ENCODE measurements at places on chromosomes 2 and 18.

GRCh38 chr2:69102041-69102593 is 89.1 kb downstream of the ANTXR1 start:
- DNase-seq: no peak

GRCh38 chr2:132754867-132755472 is 85.0 kb upstream of the LYPD1 start:
- no peak for DNase-seq

DNA sequence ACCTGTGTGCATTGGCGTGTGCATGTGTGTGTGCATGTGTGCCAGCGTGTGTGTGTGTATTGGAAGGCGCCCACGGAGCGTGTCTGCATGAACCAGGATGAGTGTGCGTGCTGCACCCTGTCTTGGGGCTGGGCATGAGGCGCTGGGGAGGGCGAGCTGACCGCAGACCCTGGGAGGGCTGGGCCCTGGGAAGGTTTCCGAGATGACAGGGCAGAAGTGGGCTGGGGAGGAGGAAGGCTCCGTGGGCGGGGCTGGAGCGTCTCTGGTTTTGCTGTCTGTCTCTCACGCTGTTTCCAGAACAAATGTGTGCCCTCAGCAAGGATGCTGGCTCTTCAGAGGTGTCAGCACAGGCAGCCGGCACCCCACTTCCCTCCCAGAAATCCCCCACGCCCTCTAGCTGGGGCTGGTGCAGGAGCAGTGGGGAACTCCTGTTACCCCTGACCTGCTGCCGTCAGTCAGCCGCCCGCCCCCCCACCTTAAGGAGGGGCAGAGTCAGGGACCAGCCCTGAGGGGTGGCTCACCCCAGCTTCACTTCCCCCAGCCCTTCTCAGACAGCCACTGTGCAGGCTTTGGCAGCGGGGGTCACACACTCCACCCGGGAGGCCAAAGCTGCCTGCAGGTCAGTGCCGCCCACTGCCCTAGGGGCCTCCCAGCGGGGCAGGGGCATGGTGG is at the start of gene GPR35:
GPR35 (plus strand) TSS at position 531 of the 672 bp plus-strand sequence. CDS start 4,473 bp downstream, outside the sequence.
- peak; percentile 77 for DNase-seq

GRCh38 chr2:241815477-241816430 is 6.8 kb downstream of the NEU4 start:
- no peak for DNase-seq

DNA sequence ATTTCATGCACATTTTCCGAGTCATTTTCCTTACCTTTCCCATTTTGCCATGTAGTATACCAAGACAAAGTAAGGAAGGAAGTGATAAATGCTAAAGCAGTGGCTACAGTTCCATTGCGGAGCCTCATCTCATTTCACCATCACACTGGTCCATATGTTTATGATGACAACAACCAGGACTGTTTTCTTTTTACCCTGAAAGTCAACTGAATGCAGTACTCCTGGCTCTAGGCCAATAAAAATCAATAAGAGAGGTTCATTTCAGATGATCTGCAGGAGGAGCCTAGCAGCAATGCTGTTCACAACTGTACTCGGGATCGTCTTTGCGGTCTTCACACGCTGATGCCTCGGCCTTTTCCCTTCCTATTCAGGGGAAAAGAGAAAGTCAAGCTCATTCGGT is 4.7 kb downstream of the MGAT4A start:
- no peak for DNase-seq

- no peak for DNase-seq
Observed at GRCh38 chr2:106124106-106124756, 69.9 kb downstream of the UXS1 start.

- no peak for DNase-seq
Observed at GRCh38 chr2:81976998-81977397, 1672.4 kb upstream of the LRRTM1 start.

GRCh38 chr2:198127627-198128026 is 323.2 kb downstream of the PLCL1 start:
- peak; percentile 27 for DNase-seq

GRCh38 chr2:163247847-163248220 is 409.3 kb upstream of the KCNH7 start:
- DNase-seq: no peak

DNA sequence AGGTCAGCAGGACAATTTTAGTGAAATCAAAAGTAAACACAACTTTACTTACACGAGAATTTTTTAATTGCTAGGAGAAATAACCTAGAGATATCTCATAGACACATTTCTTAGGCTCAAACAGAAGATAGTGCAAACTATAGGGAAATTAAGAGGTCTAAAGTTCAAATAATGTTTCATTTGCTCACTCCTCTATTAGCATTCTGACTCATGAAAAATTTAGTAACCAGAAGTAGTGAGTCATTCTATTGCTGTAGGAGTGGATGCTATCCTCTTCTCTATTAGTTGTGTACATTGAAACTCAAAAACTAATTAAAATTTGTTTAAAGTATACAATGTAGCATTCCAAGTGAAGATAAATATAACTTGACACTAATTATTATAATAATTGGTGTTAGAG is 908.3 kb upstream of the TMEFF2 start:
- DNase-seq: no peak

DNA sequence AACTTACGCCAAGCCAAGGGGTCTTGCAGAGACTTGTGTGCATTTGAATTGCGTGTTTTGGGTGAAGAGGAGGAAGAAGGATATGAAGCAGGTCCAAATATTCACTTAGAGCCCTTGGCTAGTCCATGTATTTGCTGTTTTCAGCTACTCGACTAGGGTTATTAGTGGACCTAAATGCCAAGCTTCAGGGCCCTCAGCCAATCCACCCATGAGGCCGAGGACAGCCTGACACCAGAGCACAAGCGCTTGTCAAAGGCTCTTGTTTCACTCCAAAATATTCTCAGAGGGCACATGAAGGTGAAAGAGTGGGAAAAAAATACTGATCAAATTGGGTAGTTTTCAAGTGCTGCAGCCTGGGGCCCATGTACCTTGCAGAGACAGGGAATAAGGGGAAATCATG is 174.8 kb upstream of the ACAA2 start:
- DNase-seq: no peak

GRCh38 chr2:233384811-233385488 is 30.7 kb downstream of the DGKD start:
- no peak for DNase-seq

DNA sequence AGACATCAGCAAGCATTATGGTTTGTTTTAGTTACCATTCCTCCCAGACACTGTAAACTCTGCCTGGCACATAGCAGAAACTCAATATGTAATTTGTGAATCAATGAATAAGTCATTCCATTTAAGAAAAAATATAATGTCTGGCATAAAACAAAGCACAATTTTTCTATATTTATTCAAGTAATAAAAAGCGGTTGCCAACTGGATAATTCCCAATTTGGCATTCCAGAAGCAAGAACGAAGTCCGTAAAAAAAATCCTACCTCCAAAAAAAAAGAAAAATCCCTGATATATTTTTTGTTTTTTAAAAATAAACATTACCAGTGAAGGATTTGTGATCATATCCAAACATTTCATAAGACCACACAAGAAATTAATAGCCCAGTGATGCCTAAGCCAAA is 351.3 kb upstream of the LRRTM4 start:
- no peak for DNase-seq

GRCh38 chr18:46260016-46260878 is 156.1 kb downstream of the HAUS1 start:
- no peak for DNase-seq

DNA sequence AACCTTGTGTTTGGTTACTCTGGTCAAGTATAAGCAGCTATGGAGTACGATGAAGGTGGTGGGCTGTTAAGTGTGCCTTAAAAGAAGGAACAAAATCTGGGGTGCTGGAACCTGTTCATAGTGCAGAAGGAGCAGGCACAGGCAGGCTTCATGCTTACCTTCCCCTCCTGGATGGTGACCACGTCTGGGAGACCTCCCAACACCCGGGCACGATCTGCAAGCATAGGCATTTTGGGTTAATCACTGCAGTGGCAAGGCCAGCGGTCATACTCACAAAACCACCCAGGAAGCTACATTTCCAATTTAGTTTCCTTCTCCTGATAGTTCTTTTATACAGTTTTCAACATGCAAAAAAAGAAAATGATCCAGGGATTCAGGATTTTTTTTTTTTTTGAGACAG is 58.7 kb upstream of the LPIN2 start:
- no peak for DNase-seq

- peak; percentile 17 for DNase-seq
Observed at GRCh38 chr2:71299507-71299906, 32.1 kb upstream of the ZNF638 start.

DNA sequence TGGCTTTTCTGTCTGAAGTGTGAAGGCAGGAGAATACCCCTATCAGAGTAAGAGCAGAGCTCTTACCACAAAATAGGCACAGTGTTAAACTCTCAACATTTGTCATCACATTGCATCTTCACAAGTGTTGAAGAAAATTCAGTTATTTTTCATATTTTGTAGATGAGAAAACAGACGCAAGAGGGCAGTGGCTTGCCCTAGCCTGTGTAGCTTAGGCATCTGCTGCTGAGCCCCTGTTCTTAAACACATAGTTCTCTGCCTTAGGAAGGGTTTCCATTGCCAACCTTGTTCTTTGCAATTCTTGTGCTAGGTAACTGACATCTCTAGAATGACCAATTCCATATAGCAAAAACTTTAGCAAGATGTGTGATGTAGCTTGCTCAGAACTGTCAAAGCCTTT is 112.7 kb upstream of the RMDN2 start:
- no peak for DNase-seq

DNA sequence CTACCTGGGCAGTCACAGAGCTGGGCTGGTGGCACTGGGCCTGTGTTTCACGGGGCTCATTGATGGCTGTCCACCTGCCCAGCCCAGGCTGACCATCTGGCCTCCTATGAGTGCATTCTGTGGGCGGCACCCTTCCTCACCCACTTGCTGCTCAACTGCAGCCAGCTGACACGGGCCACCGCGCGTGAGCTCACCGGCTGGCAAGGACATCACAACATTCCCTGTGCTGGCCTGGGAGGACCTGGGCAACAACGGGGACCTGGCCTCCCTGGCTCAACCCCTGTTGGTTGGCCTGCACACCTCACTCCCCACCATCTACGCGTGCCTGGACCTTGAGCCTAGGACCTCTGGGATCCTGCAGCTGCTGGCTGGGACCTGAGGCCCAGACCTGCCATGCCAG is 98.2 kb upstream of the DTNA start:
- no peak for DNase-seq

GRCh38 chr2:170277951-170278350 is 100.0 kb downstream of the MYO3B start:
- DNase-seq: no peak

DNA sequence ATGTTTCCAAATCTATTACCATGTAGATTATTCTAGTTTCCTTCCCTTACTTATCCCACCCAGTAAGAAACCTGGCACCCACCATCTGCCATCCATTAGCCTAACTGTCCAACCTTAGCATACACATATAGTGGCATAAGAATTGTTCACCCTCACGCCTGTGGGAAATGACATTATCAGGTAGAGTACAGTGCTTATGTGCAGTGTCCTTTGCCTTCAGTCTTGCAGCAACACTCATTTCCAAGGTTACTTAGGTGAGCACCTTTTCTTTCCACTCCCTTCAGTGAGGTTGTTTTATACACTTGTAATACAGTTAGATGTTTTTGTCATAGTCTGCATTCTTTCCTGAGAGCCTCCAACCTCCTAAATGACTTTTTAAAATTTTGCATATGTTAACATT is 18.1 kb downstream of the AQP12B start:
- DNase-seq: no peak

- no peak for DNase-seq
Observed at GRCh38 chr2:172655091-172655837, 80.4 kb upstream of the RAPGEF4 start.

GRCh38 chr2:73730810-73731209 is 6.3 kb downstream of the TPRKB start:
- no peak for DNase-seq

- no peak for DNase-seq
Observed at GRCh38 chr2:26344581-26345282, 1.2 kb upstream of the SELENOI start.

- no peak for DNase-seq
Observed at GRCh38 chr2:167692936-167693335, 554.5 kb downstream of the STK39 start.

DNA sequence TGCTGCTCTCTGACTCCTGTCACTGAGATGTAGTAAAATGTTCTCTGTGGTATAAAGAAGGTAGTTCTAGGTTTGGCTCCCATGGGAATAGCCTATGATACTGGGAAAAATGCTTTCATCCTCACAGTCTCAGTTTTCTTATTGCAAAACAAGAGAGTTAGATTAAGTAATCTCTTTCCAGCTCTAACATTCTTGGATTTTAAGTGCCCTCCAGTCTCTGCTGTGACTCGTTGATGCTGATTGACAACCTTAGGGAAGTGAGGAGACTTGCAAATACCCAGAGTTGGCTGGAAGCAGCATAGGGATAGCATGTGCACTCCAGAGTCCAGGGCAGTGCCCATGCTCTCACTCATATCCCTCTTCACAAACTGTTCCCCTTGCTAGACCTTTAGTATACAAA is 534.9 kb downstream of the SLC4A3 start:
- DNase-seq: no peak

DNA sequence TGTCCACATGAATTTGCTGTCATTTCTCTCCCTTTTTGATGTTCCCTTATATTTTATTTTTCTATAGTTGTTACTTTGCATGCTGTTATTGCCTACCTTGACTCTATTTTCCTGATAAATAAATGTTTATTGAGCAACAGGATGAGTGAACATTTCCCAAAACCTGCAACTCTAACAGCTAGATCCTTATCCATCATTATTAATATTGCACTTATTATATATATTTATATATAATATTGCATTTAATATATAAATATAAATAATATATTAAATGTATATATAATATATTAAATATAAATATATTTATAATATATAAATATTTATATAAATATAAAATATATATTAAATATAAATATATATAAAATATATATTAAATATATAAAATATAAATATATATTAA is 436.1 kb upstream of the MMADHC start:
- no peak for DNase-seq

- DNase-seq: no peak
Observed at GRCh38 chr2:240594511-240595380, 8.2 kb downstream of the CAPN10 start.

GRCh38 chr18:13434854-13435253 is 216.3 kb downstream of the LDLRAD4 start:
- no peak for DNase-seq

- DNase-seq: no peak
Observed at GRCh38 chr2:126781806-126782205, 116.9 kb upstream of the TEX51 start.

- no peak for DNase-seq
Observed at GRCh38 chr2:64731746-64732145, 78.0 kb upstream of the SERTAD2 start.

- DNase-seq: no peak
Observed at GRCh38 chr18:47397671-47398319, 146.3 kb upstream of the SKOR2 start.

DNA sequence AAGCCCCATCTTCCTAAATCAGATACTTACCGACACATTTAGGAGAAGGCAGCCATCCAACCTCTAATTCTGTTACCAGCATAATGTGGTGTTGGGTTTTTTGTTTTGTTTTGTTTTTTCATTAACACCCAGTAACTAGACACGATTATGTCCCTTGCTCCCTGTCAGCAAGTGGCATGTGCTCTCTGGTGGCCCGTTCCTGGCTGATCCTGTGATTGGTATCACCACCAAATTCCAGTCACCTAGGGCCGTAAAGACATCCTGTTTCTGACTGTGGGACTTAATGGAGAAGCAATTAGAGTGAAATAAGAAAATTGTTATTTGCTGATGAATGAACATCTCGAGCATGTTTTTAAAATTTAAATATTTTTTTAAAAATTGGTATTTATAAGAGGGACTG is 5.9 kb upstream of the DLX1 start:
- no peak for DNase-seq

- no peak for DNase-seq
Observed at GRCh38 chr2:218855305-218856166, 4.1 kb upstream of the WNT6 start.

- DNase-seq: no peak
Observed at GRCh38 chr2:8500124-8501054, 181.5 kb upstream of the ID2 start.

All from central memory CD4-positive, alpha-beta T cell (primary cell).